Endothelial cell of umbilical vein (primary cell): ENCODE measurements at places on chromosomes 5 and 9. TPM values are rescaled to one million over a fixed set of nuclear protein-coding genes. Genes with fewer than 3 reads are reported as not detected.

The AIF1L gene
- 35.3 and 39.7 TPM in 2 replicates for total RNA-seq

- DNase-seq, result no peak
- H3K36me3 ChIP-seq, result no peaks in the 10 kb centered on the region
- H3K4me3 ChIP-seq, result no peak overlapping the region
These were observed 190.3 kb downstream of the TLE4 start for GRCh38 chr9:79762070-79762469.

GRCh38 chr5:40578501-40579451 is 100.9 kb upstream of the PTGER4 start:
- H3K27me3 ChIP-seq, result no peaks in the 10 kb centered on the region
- H3K27ac ChIP-seq, result no peak overlapping the region
- H3K4me3 ChIP-seq, result no peak overlapping the region
- H3K4me1 ChIP-seq, result no peaks in the 10 kb centered on the region

DNA sequence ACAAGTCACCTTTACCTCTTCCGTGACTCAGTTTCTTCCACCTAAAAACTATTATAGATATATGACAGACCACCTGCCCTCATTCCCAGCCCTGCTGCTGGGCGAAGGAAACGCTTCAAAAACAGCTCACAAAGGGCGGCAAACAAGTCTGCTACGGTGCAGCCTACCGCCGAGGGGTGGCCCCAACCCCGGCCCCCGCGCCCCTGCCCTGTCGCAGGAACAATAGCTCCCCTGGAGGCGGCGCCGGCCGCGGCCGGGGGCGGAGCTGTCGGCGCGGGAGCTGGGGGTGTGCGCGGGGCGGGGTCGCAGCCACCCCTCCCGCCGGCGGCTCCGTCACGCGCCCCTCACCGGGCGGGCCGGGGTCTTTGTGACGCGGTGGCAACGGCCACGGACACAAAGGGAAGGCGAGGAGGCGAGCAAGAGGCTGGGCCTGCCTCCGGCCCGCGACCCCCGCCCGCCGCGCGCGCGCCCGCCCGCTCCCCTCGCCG is at the start of gene TMEFF1:
TMEFF1 (plus strand) TSS at position 362 of the 488 bp plus-strand sequence. CDS start 396 bp downstream, outside the sequence.
- H3K27ac ChIP-seq, result no peak within 1 kb of the TSS
- no peaks in the 10 kb centered on the region for H3K36me3 ChIP-seq
- H3K4me1 ChIP-seq, result peaks cover 3% of the 10 kb centered on the region
- H3K4me3 ChIP-seq, result peak within 1 kb of the TSS; percentile 51
- DNase-seq, result peak; percentile 61

- H3K4me1 ChIP-seq, result no peaks in the 10 kb centered on the region
- no peak overlapping the region for H3K4me3 ChIP-seq
- no peaks in the 10 kb centered on the region for H3K27me3 ChIP-seq
- peaks cover 2% of the 10 kb centered on the region for H3K36me3 ChIP-seq
- DNase-seq, result peak; percentile 66
These were observed 61.5 kb downstream of the LNPEP start for GRCh38 chr5:96997265-96997859.

GRCh38 chr5:53779541-53779981 is 219.1 kb downstream of the NDUFS4 start:
- DNase-seq, result peak; percentile 67
- peaks cover 13% of the 10 kb centered on the region for H3K4me1 ChIP-seq

- DNase-seq, result no peak
- H3K4me1 ChIP-seq, result no peaks in the 10 kb centered on the region
- H3K4me3 ChIP-seq, result no peak overlapping the region
- H3K36me3 ChIP-seq, result no peaks in the 10 kb centered on the region
- H3K27me3 ChIP-seq, result no peaks in the 10 kb centered on the region
- no peak overlapping the region for H3K27ac ChIP-seq
These were observed 466.8 kb upstream of the BRINP1 start for GRCh38 chr9:119836036-119836435.

DNA sequence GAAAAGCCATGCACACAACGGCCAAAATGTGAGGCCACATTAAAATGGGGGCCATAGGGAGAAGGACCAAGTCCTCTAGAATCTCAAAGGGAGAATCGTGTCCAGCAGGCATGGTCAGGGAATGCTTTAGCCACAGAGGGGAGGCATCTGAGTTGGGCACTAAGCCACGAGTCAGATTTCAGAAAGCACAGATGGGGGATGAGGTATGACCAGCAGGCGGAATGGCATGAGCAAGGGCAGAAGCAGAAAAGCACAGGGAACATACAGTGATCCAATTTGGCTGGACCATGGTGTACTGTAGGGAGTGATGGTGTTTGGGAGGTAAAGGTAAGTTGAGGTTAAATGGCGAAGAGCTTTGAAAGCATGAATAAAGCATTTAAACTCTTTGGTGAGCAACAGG is 214.6 kb downstream of the TLE1 start:
- H3K36me3 ChIP-seq, result no peaks in the 10 kb centered on the region
- no peak overlapping the region for H3K27ac ChIP-seq
- H3K27me3 ChIP-seq, result no peaks in the 10 kb centered on the region
- DNase-seq, result no peak
- no peaks in the 10 kb centered on the region for H3K4me1 ChIP-seq

DNA sequence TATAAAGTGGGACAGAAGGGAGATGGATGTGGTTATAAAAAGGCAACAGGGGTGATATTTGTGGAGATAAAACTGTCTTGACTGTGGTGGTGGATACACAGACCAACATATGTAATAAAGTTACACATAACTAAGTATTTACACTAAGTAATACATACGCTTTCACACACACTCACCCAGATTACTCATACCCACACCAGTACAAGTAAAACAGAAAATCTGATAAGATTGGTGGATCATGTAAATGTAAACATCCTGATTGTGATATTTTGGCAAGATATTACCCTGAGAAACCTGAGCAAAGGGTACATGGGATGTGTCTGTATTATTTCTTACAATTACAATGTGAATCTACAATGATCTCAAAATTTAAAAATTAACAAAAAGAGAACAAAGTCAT is 53.3 kb upstream of the SLIT3 start:
- no peaks in the 10 kb centered on the region for H3K36me3 ChIP-seq
- H3K27ac ChIP-seq, result peak overlapping the region; percentile 31
- peak; percentile 51 for DNase-seq
- H3K4me1 ChIP-seq, result peaks cover 37% of the 10 kb centered on the region
- H3K4me3 ChIP-seq, result no peak overlapping the region
- H3K27me3 ChIP-seq, result no peaks in the 10 kb centered on the region

DNA sequence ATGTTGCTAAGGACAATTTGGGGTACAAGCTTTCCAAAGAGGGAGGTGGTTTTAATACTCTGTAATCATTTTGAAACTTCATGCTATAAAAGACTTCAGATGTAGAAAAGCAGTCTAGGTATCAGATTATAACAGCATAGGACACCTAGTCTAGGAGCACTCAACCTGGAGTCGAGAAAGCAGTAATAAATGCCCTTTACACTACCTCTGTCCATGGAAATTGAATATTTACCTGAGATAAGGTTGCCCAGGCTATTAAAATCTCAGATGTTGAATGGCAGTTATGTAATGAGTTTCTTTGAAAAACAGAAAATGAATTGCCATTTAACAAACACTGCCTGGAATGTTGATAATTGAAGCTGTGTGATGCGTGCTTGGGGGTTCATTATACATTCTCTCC is 561.8 kb upstream of the DMAC1 start:
- DNase-seq, result no peak
- no peaks in the 10 kb centered on the region for H3K36me3 ChIP-seq
- H3K4me1 ChIP-seq, result peaks cover 37% of the 10 kb centered on the region
- no peaks in the 10 kb centered on the region for H3K27me3 ChIP-seq
- no peak overlapping the region for H3K4me3 ChIP-seq

DNA sequence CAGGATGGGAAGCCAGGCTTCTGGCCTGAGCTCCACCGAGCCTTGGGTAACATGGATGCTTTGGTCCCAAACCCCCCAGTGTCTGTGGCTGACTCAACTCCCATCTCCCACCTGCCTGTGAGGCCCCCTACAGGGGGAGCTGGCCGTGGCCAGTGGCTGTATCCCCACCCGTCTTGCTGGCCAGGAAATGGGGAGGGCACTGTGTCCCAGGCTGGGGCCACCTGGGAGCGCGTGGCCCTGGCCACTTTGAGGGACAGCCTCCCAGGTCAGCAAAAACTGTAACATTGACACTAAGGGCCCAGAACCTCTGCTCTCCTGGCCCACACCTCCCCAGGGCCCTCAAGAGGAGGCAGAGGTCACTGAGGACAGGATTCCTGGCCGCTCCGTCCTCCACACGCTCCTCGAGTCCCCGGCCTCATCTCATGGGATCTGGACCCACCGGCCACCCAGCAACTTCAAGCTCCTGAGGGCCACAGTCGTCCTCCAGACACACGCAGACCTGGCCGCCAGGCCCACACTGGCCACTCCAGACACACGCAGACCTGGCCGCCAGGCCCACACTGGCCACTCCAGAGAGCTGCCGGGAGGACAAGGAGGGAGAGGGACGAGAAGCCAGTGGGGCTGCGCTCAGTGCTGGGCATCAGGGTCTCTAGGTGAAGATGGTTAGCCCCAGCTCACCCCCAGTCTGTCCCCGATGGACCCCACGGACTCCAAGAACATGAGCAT is 44.2 kb downstream of the DBH start:
- H3K4me3 ChIP-seq, result no peak overlapping the region
- peaks cover 6% of the 10 kb centered on the region for H3K4me1 ChIP-seq
- H3K27ac ChIP-seq, result no peak overlapping the region
- H3K36me3 ChIP-seq, result no peaks in the 10 kb centered on the region
